ENCODE measurements at places on chromosomes 1 and 21.

DNA sequence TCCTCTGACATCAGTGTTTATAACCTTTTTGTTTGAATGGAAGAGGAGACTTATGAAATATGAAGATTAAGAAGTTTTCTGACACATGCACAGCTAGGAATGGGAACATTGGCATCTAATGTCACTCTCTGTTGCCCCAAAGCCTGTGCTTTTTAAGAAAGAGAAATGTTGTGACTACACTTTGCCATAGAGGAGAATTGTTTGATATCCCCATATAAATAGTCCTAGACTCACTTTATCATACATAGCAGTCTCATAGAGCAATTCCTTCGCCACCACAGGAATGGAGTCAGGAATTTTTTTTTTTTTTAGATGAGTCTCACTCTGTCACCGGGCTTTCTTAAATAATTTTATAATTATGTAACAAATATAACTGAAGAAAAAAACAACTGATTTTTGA lies 1.5 kb downstream of the KRTAP21-3 start:
- DNase-seq, result no peak

DNA sequence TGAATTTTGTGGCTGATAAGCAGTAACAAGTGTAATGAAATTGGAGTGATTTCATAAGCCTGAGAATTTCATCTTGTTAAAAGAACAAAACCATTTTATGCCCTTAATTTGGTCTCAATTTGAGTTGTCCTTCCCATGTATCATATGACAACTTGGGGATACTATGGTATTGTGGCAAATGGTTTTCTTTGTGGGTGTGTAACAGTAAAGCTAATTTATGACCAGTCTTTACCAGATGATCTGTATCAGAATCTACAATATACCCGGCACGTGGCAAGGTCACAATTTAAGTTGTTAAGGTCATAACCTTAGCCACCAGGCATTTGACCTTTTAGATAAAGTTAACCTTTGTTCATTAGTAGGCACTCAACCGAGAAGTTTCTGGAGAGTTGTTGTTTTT lies 9.1 kb downstream of the NFIA start:
- no peak for DNase-seq

DNA sequence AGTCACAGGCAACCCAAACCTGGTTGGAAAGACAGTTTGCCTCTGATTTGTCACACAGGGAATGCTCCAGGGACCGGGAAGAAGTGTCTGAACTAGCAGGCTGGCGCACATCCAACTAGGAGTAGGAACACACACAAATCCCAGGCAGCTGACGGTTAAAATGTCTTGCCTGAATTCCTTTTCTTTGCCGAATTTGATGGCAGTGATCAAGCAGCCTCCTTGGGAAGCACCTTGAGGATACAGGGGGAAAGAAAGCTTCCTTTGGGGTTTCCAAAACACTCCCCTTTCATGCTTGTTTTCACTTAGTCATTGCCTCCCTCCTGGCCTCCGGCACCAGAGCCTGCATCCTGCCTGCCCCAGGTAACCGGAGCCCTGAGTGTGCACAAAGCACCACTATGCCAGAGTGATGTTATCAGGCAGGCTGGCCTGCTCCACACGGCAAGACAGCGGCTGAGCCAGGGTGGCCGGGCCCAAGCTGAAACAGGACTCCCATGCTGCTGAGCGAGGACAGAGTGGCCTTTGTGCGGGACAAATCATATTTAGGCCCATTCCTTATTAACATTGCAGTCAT lies 193.8 kb downstream of the LMX1A start:
- no peak for DNase-seq

- DNase-seq, result no peak
These were observed 66.0 kb downstream of the COL18A1 start for GRCh38 chr21:45470773-45471524.

DNA sequence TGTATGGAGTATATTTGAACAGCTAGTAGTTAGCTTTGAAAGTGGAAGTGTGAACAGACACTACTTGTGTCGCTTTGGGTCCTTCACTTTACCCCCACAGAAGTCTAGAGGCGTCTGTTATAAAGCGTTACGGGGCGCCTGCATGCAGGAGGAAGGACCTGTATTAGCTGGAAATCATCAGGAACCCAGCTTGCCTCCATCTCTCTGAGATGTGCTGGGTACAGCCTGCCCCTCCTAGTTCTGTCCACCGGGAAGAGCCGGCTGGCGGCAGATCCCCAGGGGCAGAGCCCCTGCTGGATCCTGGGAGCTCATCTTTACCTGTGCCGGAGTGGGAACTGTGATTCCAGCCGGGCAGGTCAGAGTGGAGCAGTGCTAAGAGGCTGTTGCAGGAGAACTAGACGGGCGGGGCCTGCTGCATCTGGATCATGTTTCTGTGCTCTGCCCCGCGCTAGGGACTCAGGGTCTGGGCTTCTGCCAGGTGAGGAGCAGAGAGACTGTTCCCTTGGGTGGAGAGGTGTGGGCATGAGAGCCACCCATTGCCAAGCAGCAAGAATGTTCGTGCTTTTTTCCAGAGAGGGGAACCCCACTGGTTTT lies 22.3 kb upstream of the SPSB1 start:
- no peak for DNase-seq

- no peak for DNase-seq
These were observed 7.0 kb downstream of the COL24A1 start for GRCh38 chr1:86149591-86149990.

- DNase-seq, result peak; percentile 2
These were observed 1369.4 kb upstream of the PRMT6 start for GRCh38 chr1:105686874-105687690.

DNA sequence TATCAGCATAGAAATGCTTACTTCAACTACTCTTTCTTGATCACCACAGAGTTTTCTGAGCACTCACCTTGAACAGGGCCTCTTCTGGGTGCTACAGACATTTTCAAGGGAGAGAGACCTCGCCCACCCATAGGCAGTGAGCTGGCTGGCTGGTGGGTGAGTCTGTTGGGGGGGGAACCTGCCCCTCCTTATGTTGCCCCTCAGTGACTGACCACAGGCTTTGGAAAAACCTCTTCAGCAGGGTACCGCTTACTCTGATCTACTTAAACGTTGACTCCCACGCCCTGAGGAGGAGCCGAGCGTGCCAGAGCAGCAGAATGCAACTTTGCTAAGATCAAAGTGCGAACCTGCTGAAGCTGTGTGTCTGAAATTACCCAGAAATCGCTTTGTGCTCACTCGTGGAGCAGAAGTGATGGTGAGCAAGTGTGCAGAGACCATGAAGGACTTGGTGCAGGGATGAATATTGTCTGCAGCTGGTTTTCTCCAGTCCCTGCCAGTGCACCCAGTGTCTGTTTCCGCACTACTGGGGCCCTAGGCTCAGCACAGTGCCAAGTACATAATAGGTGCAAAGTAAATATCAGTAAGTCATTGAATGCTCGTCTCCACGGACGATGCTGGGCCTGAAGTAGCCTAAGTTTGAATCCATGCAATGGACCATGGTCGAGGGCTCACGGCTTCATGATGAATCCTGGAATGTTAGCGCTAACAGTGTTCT lies 158.7 kb upstream of the IRF2BP2 start:
- no peak for DNase-seq

DNA sequence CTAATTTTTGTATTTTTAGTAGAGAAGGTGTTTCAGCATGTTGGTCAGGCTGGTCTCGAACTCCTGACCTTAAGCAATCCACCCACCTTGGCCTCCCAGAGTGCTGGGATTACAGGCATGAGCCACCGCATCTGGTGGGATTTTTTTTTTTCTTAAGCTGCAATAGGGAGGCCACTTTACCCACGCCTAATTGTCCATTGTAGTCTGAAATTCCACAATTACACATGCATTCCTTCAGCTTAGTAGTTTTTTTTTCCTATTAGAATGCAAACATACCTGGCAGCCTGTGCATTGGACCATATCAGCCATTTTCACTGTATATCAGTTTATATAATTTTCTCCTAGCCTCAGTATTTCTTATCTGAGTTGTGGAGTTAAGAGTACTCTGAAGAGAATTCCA lies 186.8 kb downstream of the LMX1A start:
- no peak for DNase-seq

GRCh38 chr1:25476186-25477097 lies 45.7 kb downstream of the MACO1 start:
- no peak for DNase-seq

DNA sequence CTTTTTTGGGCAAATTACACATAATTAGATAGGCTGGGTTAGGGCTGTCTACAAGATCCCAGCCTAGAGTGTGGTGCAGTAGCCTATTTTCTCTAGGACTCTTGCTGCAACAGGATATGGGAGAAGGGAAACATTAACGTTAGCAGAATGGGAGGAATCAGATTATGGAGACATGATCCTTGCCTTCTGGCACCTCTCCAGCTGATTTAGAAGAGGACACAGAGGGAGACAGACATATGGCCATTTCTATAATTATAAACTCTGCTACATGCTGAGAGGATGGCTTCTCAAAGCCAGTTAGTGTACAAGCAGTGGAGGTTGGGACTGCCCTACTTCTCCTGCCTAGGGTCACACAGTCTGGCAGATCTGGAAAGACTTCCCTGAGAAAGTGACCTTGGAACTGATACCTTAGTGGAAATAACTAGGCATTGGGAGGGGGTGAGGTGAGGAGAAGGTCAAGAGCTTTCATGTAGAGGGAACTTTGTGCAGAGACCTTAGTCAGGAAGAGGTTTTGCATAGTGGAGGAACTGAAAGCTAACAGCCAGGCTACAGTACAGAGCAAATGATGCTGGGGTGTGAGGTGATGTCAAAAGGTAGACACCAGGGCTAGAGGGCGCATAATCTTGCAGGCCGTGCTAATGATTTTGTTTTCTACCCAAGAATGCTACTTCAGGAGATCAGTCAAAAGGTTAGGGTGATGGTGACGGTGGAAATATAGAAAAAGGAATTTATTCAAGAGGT lies 1.2 kb upstream of the CD1D start:
- no peak for DNase-seq

GRCh38 chr1:43345120-43345519 lies 7.5 kb downstream of the MPL start:
- no peak for DNase-seq

DNA sequence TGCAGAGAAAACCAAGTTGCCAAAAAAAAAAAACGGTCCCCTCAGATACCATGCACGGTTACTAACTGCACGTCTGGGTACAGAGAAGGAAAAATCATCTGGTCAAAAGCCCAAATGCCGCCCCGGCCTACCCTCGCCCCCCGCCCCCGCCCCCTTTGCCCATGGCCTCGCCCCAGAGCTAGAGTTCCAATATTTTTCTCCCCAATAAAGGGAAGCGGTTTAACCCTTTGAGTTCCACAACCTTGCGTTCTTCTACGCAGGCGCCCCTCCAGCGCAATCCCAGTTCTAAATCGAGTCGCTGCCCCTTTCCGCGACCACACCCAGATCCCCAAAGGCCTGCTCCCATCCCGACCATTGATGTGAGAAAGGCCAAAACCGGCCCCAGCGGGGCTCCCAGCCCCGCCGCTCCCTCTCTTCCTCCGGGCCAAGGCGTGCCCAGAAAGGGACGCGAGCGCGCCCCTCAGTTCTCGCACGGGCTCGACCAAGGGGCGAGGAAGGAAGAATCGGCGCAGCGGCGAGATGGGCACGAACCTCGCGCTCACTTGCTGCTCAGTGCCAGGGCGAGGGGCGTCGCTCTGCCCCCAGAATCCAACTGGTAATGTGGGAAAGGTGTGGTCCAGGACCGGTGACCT lies 797 bp downstream of the WDR47 start:
- peak; percentile 86 for DNase-seq

DNA sequence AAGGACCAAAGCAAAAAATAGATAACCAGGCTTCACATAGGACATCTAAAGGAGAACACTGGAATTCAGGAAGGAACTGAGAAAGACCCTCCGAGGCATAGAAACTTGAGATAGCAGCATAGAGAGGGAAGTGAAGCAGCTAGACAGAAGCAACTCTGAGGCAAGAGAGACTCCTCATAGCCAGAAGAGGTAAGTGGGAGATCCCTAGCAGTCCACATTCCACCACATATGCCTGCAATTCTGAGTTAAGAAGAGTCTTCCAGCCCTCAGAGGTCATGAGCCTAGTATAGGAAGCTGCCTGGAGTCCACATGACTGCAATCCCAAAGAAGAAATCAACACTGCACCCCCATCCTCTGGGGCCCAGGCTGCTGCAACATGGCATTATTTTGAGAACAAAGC lies 13.9 kb upstream of the FGGY start:
- no peak for DNase-seq

- DNase-seq, result no peak
These were observed 33.3 kb downstream of the SIM2 start for GRCh38 chr21:36732217-36732616.

GRCh38 chr21:45037986-45038385 lies 36.4 kb upstream of the ADARB1 start:
- DNase-seq, result no peak

- no peak for DNase-seq
These were observed 915.9 kb downstream of the PLA2G4A start for GRCh38 chr1:187744665-187745064.

GRCh38 chr1:44275991-44276405 lies 62.7 kb downstream of the DMAP1 start:
- no peak for DNase-seq

GRCh38 chr1:235865565-235866204 lies 1.0 kb downstream of the LYST start:
- no peak for DNase-seq

DNA sequence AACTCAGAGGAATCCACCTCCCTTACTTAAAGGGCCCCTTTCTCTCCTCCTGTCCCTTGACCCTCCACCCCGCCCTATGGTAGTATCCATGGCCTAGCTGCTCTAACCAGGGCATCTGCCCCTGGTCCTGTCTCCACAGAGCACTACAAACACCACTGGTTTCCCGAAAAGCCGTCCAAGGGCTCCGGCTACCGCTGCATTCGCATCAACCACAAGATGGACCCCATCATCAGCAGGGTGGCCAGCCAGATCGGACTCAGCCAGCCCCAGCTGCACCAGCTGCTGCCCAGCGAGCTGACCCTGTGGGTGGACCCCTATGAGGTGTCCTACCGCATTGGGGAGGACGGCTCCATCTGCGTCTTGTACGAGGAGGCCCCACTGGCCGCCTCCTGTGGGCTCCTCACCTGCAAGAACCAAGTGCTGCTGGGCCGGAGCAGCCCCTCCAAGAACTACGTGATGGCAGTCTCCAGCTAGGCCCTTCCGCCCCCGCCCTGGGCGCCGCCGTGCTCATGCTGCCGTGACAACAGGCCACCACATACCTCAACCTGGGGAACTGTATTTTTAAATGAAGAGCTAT lies 1.7 kb downstream of the BTG2 start:
- DNase-seq, result no peak

DNA sequence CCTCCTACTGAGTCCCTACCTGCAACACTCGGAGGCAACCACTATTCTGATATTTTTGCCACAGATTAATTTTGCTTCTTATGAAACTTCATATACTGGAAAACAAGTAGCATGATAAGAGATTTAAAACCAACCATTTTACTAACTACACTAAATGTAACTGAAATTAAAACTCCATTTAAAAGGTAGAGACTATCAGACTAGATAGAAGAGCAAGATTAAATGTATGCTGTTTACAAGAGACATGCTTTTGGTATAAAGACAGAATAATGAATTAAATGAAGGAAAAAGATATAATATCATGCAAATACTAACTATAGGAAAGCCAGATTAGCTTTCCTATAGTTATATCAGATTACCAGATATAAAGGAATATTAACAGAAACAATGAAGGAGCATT lies 175.9 kb downstream of the DYRK1A start:
- DNase-seq, result no peak

GRCh38 chr1:54978528-54979326 lies 1.7 kb upstream of the TMEM61 start:
- DNase-seq, result no peak

Measured in retina (tissue), 1 donor.